Inflammatory macrophage (primary cell): ENCODE measurements at places on chromosomes 11 and 22.

DNA sequence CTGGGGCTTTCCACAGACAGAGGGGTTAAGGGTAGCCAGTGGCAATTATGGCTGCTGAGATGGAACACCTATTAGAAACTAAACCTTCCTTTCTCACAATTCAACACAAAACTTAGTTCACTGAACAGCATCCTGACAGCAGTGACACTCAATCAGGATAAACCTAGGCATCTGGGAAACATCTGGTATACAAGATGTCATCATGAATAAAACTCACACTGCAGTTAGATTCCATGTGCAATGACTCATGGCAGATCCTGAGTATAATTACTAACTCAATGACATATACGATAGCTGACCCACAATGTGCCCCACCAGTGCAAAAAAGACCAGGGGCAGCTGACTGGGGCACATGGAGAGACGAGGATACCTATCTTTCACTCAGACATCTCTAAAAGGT, 17.7 kb downstream of the RBFOX2 start:
- no peak for DNase-seq

DNA sequence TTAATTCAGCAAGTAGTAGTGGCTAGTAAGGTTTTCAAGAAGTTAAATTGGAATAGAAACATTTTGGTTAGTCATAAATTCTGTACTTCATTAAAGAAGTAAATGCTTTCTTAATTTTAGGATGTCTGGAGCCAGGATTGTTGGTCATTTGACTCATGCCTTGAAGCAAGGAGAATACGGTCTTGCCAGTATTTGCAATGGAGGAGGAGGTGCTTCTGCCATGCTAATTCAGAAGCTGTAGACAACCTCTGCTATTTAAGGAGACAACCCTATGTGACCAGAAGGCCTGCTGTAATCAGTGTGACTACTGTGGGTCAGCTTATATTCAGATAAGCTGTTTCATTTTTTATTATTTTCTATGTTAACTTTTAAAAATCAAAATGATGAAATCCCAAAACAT, 25.8 kb downstream of the ACAT1 start:
- DNase-seq = no peak

GRCh38 chr11:75518771-75519653, 6.7 kb downstream of the GDPD5 start:
- no peak for DNase-seq

- no peak for DNase-seq
Observed at GRCh38 chr22:41899110-41899509, 15.8 kb downstream of the SHISA8 start.

GRCh38 chr11:75056814-75057213, 39.9 kb downstream of the OR2AT4 start:
- peak; percentile 18 for DNase-seq

- no peak for DNase-seq
Observed at GRCh38 chr11:113476553-113476952, 1.4 kb upstream of the DRD2 start.

DNA sequence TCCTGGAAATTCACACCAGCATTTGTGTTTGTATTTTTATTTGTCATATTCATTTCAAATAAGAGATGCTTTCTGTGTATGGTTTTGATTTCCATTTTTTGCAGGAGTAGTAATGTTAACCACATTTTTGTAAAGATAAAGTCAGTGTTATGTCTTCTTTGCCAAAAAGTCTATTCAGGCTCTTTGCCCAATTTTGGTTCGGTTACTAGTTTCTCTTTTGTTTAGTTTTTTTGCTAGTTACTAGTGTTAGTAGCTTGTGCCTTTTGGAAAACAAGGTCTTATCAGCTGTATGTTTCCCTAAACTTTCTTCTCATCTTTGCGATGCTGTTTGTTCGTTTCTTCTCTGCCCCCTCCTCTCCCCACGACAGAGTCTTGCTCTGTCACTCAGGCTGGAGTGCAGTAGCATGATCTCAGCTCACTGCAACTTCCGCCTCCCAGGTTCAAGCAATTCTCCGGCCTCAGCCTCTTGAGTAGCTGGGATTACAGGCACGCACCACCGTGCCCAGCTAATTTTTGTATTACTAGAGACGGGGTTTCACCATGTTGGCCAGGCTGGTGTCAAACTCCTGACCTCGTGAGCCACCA, 112.3 kb upstream of the GRK3 start:
- DNase-seq = no peak

DNA sequence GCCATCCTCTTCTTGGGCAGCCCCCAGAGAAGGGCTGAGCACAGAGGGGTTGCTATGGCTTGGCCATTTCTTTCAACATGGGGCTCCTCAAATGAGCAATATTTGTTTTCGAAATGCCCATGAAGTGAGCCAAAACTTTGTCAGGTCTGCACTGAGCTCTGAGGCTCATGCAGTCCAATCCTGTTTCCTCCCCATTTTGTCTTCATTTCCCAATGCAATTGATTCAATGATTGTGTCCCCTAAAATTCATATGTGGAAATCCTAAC, 60.6 kb upstream of the CD44 start:
- DNase-seq = peak; percentile 2

DNA sequence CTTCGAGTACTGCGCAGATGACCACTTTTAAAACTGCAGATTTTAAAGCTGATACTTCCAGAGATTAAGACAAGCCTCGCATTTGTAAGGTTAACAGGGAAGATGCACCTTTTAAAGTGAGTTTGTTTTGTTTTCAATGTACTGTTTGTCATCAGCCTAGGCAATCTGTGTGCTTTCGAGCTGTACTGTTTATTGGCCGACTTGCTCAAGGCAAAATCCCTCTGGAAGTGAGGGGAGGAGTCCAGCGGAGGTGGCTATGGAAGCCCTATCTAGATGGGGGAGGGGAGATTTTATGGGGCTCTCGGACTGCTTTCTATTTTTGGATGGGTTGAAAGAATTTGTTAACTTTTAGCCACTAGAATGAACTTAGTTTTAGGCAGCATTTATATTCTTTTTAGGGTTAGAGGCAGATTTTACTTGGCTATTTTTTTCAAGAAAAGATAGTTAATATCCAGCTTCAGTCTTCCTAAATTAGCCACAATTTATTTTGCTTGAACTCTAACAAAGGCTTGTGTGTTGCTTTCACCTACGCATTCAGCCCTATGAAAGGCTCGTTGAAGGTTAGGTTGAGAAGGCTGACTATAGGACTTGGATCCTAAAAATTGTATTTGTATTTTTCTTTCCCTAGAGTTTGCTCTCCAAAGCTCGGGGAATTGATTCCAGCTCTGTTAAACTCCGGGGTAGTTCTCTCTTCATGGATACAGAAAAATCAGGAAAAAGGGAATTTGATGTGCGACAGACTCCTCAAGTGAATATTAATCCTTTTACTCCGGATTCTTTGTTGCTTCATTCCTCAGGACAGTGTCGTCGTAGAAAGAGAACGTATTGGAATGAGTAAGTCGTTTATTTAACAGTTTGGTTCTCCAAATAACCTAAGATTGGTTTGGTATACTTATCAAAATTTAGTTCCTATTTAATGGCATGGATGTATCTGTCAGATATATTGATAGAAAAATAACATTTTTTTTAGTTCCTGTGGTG, 2.1 kb downstream of the WEE1 start:
- no peak for DNase-seq

GRCh38 chr22:45583504-45583903, 80.8 kb downstream of the FBLN1 start:
- DNase-seq = no peak

DNA sequence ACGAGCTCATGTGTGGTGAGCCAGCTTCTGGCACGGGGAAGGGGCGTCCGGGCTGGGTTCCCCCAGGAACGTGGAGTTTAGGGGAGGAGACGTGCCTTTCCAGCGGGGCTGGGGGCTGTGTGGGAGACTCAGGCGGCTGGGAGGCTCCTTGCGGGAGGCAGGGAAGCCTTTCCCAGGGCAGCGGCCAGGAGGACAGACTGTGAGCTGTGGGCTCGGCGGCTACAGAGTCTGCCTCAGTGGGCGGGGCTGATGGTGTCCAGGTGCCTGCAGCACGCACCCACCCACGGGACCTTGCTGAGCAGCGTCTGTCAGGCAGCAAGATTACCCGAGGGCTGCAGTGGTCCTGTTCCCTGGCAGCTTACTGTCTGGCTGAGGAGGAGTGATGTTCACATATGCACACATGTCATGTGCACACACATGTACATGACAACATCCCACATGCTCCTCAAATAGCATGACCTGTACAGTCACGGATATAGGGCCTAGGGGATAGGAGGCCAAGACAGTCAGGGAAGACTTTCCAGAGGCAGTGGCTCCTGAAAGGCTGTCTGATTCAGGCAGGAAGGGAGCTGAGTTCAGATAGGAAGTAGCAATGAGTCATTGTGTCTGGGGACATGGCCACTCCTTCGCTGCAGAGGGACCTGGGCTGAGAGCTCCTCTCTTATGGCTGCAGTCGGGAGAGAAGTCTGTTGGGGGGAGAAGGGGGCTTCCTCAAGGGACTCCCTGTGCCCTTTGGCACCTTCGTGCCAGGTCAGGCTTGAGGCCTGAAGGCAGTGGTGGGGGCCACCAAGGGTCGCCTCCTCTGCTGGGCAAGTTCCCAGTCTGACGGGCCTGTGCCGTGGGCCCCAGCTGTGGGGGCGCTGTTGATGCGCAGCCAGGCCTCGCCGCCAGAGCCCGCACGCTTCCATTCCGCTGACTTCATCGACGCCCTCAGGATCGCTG, 23.3 kb upstream of the PPP6R3 start:
- DNase-seq = peak; percentile 77

- peak; percentile 62 for DNase-seq
Observed at GRCh38 chr11:63670433-63671321, 499 bp downstream of the ATL3 start.

- no peak for DNase-seq
Observed at GRCh38 chr11:75903276-75903675, 88.3 kb downstream of the UVRAG start.

- DNase-seq = peak; percentile 65
Observed at GRCh38 chr11:61004761-61005181, 33.3 kb downstream of the CD6 start.

DNA sequence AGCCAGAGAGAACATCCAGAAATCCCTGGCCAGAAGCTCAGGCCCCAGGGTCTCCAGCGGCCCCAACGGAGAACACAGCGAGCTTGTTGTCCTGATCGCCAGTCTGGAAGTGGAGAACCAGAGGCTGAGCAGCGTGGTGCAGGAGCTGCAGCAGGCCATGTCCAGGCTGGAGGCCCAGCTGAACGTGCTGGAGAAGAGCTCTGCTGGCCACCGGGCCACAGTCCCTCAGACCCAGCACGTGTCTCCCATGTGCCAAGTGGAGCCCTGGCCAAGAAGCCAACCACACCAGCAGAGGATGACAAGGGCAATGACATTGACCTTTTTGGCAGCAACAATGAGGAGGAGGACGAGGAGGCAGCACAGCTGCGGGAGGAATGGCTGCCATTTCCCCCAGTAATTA, 20.6 kb upstream of the SCGB1D1 start:
- no peak for DNase-seq

DNA sequence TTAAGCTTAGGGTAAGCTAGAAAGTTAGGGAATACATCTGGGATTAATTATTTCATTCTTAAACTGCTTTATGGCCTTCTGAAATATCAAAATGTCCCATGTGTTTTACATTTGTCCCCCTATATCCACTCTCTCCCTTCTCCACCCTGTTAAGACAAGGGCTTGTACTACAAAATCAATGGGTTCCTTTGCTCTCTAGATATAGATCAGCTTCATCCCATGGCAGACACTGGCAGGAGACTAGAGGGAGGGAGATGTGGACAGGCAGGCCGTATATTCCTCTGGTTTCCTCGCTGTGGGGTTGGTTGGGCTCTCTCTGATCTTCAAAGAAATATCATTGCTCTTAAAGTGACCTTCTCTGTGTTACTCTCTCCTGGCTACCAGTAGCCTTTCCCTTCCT, 1281.0 kb downstream of the LRRC4C start:
- DNase-seq = no peak

GRCh38 chr22:46537946-46538813, 760 bp upstream of the CELSR1 start:
- peak; percentile 40 for DNase-seq

- peak; percentile 84 for DNase-seq
Observed at GRCh38 chr22:49971232-49972162, 10.9 kb downstream of the PIM3 start.

- no peak for DNase-seq
Observed at GRCh38 chr11:116849486-116849885, 12.1 kb upstream of the APOA1 start.

DNA sequence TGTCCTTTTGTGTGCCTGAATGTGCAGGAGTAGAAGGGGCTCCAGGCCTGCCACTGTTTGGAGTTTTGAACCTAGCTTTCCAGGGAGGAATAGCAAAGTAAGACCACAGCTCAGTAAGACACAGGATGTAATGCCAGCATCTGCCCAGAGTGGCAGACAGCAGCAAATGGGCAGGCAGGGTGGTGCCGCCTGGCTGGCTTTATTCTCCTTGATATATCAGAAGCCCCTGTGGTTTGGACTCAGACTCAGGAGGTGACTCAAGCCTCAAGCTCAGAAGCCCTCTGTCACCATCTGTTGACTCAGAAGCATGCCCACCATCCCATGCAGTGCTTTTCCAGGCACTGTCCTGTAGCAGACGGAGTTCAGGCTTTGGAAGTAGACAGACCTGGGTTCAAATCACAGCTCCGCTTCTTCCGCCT, 72.7 kb upstream of the TTC12 start:
- DNase-seq = no peak

DNA sequence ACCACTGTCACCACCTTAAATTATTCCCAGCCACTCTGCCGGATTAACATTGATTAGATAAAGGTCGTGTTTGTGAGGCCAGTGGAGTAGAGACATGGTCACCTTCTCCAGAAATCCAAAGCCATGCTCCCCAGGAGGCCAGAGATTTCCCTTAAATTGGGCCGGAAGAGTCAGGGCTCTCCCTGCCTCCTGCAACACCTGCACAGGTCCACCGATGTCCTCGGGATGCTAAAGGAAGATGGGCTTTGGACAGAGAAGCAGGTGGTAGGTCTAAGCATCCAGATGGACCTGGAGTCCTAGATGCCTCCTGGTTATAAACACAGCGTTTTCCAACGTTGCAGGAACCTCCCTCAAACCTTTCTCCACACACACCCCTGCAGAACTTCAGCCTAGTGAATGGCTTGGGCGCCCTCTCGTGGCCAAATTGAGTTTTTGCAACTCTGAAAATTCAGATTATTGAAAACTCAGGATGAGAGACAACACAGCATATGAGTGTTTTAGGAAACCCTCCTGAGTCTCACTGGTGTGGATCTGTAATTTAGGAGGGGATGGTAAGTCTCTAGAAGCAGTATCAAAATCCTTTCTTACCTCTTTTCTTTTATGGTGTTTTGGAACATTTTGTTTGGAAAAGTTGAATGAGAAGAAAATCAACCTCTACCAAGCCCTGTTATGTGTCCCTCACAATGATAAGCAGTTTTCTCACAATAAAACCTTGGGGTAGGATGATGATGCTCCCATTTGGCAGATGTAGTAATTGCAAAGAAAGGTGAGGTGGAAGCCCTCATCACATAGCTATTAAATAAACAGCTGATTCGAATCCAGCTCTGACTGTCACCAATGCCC, 109.6 kb downstream of the RRAS2 start:
- peak; percentile 71 for DNase-seq
